ENCODE measurements at places on chromosomes 6 and 20.

DNA sequence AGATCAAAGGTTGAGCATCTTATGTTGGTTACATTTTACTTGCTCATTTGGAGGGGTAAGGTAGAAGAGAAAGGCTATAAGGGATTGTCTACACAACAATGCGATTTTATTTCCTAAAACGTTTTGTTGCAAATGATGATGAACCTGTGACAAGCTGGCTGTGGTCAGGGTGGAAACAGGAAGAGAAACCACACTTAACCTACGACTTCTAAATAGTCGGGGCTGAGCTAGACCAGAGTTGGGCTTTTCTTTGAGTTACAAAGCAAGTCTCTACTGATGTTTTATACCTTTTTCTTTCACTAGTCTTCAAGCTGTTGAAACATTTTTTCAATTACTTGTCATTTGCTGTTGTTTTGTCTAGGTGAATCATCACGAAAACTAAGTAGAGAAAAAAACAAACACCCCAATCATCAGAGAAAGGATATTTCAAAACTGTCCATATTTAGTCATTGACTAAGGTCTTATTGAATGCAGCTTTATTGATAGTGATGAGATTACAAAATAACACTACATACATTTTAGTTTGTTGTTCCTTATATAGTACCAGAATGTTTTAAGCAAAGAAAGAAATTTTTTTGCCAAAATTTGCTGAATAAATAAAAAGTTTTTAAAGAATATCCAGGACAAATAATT, 18.0 kb downstream of the KLHL31 start:
- no peak for DNase-seq

DNA sequence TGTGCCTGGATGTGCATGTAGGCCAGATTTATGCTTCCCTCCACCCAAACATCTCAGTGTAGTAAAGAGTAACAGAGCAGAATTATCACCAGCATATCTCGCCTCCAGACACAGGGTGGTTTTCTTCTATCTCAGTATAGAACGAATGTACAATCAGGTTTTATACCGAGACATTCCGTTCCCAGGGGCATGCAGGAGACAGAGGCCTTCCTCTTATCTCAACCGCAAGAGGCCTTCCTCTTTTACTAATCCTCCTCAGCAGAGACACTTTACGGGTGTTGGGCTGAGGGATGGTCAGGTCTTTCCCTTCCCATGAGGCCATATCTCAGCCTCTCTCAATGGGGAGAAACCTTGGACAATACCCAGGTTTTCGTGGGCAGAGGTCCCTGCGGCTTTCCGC, 36.4 kb upstream of the MC3R start:
- DNase-seq: no peak

GRCh38 chr20:9550871-9551270, 36.5 kb downstream of the LAMP5 start:
- no peak for DNase-seq

DNA sequence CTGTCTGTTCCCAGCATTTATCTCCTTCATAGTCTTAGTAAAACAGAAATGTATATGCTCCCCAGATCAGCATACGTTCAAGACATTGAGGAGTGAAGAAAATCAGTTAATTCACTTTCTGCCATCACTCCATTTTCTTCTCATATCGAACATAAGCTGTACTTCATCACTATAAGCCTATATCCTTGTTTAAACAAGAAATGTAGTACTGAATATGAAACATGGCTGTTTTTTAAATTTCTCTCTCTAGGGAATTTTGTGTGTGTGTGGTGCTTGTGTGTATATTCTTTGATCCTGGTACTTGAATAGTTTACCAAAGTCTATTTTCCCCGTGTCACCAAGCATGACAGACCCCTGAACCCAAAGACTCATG, 107.1 kb downstream of the HFE start:
- no peak for DNase-seq

DNA sequence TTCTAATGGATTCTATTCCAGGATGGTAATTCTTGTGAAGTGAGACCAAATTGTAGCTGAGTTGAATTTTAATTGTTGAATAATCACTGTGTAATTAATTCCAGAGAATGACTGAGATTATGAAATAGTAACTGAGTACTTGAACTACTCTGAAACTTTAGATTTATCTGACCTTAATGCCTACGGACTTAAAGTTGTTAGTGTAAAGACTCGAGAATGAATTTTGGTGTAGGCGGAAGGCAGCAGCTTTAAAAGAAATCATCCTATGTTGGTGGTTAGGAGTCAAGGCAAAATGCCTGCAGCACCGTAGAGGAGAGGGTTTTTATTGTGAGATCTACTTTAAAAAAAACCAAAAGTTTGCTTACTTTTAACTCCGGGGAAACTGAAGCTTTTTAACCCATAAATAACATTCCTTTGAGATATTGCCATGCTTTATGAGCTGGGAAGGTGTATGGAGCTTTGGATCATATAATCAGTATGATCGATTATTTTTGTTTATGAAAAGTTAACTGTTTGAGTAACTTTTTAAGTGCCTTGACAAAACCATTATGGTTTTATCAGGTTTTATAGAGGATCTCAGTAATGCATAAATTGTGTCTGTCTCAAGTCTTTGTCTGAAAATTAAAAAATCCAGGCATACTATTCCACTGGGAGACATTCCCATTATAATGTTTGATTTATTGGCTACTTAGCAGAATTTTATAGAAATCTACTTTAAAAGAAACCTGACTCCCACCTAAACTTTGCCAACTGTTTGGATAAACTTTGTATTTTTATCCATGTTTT, 46.1 kb downstream of the MYO6 start:
- DNase-seq: no peak

GRCh38 chr20:39142407-39143096, 180.4 kb downstream of the DHX35 start:
- DNase-seq: no peak

- no peak for DNase-seq
Measured at GRCh38 chr6:148105695-148106094, 236.9 kb upstream of the SASH1 start.

GRCh38 chr6:81981812-81982211, 229.3 kb upstream of the TENT5A start:
- DNase-seq: no peak

- no peak for DNase-seq
Measured at GRCh38 chr20:25049261-25050060, 8.5 kb downstream of the ACSS1 start.

GRCh38 chr20:40689100-40689942, at the start of gene MAFB:
Gene MAFB (minus strand): TSS chr20:40689236. CDS start chr20:40688850, 386 bp downstream.
- peak; percentile 34 for DNase-seq

GRCh38 chr6:125002406-125002741, 40.1 kb downstream of the RNF217 start:
- DNase-seq: no peak

GRCh38 chr6:164214066-164214465, 799.5 kb downstream of the QKI start:
- no peak for DNase-seq

- DNase-seq: no peak
Measured at GRCh38 chr20:61976263-61976643, 89.4 kb downstream of the TAF4 start.

GRCh38 chr6:74577619-74578018, 628.2 kb downstream of the COL12A1 start:
- no peak for DNase-seq

DNA sequence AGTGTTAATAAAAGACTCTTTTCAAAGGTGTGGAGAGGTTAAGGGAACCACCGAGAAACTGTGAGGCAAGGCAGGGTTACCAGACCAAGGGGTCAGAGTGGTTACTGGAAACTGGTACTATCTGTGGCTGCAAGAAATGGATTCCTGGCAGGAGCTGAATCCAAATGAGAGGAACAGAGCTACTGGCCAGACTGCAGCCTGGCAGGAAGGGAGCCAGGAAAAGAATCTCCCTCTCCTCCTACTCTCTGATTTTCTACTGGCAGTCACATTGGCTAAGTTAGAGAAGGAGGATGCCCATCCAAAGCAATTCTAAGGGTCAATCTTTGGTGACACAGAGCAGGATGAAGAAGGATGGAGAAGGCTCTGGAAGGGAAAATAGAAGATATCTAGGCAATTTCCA, 211.5 kb downstream of the GRM1 start:
- DNase-seq: no peak

GRCh38 chr6:152318278-152318677, 318.9 kb downstream of the SYNE1 start:
- no peak for DNase-seq
